HL-60 (cell line): ENCODE measurements at places on chromosomes 1 and 21.

DNA sequence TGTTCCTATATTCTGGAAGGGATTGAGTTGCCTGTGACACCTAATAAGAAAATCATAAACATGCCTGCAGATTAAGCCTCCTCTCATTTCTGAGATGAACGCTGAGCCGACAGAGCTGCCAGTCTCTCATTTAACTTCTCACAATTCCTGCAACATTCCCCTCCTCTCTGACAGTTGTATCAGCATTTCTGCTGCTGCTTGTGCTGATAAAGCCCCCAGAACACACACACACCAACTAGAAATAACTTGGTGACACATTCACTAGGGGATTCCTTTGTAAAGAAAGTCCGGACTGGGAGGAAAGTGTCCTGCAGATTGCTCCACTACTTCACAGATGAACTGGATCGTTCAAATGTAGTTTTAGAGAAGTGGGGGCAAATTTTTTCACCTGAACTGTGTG is 437.3 kb downstream of the PLA2G4A start:
- DNase-seq: no peak

DNA sequence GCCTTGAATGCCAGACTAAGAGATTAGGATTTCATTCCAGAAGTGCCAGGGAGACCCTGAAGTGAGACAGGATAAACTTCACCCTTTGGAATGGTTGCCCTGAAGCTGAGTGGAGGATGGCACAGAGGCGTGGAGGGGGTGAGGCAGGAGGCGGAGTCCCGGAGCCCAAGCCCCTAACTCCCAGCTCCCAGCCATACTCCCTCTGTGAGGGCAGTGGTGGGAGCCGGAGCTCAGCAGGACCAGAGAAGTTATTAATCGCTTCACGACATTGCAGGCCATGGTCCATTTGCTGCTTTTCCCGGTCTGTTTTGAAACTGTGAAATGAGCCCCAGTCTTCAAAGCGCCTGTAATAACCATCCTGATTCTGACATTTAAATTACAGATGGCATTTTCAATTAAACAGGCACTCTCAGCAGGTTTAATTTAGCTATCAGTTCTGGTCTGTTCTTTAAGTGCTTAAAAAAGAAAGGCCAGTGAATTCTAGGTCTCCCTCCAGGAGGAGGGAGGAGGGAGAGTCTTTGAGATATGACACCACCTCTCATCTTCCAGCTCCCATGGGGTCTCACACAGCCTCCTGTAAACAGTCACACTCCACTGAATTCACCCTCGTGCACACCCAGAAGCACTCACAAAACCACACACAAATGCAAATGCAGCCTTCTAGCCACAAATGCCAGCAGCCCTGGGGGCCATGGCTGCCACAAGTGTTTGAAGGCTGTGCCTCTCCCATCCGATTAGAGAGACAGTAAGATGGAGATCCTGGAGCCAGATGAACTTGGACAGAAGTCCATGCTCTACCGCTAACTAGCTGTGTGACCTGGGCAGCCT is 19.6 kb downstream of the FBXO2 start:
- DNase-seq: no peak

DNA sequence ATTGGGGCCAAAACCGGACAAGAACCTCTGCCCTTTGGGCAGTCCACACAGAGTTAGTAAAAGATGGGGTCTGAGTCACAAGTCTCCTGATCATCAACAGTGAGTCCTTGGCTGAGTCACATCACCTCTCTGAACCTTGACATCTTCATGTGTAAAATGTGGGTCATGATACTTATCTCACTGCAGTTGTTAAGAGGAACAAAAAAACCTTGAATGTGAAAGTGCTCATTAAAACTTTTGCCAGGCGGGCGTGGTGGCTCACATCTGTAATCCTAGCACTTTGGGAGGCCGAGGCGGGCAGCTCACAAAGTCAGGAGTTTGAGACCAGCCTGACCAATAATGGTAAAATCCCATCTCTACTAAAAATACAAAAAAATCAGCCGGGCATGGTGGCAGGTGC is 15.7 kb downstream of the S100A16 start:
- DNase-seq: no peak

GRCh38 chr1:225450491-225451191 is 22.8 kb upstream of the LBR start:
- DNase-seq: no peak
